Activated CD4-positive, alpha-beta T cell treated with anti-CD3 and anti-CD28 coated beads for 36 hours (primary cell): ENCODE measurements at places on chromosomes 5 and 9. TPM values are rescaled to one million over a fixed set of nuclear protein-coding genes. Genes with fewer than 3 reads are reported as not detected.

Gene GPR151
- not detected for total RNA-seq

GRCh38 chr5:139245637-139246339 is 47.6 kb upstream of the SIL1 start:
- no peak for DNase-seq

GRCh38 chr5:104821606-104822005 is 1259.0 kb upstream of the NUDT12 start:
- no peak for DNase-seq

DNA sequence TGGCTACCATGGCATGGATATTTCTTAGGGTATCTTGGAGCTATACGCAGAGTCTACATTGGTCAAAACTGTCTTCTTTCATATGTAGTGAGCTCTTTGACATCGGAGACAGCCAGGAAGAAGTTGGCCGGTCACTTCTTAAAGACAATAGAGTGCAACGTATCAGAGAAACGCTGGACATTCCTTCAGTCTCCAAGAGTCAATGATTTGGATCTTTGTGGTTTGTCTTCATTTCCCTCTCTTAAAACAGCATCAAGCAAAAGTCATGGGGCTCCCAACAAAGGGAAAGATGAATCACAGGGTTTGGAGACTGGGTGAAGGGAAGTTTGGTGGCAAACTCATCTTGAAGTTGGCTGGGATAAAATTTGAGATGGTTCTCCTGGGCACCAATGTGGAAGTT is 320.1 kb downstream of the AGTPBP1 start:
- no peak for DNase-seq

GRCh38 chr5:67170767-67171166 is 25.8 kb downstream of the CD180 start:
- DNase-seq = no peak

- no peak for DNase-seq
These were observed 98.2 kb downstream of the MAP1B start for GRCh38 chr5:72205431-72206009.
